Sciatic nerve (tissue), 2 donors: ENCODE measurements at places on chromosomes 16 and 17. TPM values are rescaled to one million over a fixed set of nuclear protein-coding genes. Genes with fewer than 3 reads are reported as not detected.

GRCh38 chr16:1713933-1714332, 7.9 kb downstream of the MAPK8IP3 start:
- DNase-seq, result no peak

DNA sequence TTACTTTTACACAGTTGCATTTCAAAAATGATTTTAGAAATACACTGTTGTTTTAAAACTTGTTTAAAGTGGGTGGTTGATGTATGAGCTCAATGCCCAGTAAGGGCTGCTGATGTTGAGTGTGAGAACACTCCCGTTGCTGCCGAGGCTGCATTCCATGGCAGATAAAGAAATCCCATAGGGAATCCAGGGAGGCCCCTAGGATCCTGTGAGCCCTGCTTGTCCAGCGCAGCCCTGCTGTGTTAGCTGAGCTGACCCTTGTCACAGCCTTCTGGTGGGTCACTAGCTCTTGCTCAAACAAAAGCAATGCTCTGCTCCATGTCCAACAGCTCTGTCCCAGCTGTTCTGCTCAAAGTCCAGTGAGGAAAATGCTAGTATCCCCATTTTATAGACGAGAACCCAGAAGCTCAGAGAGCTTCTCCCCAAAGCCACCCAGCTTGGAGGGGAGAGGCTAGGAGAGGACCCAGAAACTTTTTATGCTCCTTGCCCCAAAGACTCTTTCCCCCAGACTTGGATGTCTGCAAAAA, 18.6 kb upstream of the COL1A1 start:
- DNase-seq, result no peak

- no peak for DNase-seq
Measured at GRCh38 chr16:15418206-15418605, 16.2 kb upstream of the BMERB1 start.

GRCh38 chr17:69046121-69046807, 14.5 kb downstream of the ABCA9 start:
- no peak for DNase-seq

DNA sequence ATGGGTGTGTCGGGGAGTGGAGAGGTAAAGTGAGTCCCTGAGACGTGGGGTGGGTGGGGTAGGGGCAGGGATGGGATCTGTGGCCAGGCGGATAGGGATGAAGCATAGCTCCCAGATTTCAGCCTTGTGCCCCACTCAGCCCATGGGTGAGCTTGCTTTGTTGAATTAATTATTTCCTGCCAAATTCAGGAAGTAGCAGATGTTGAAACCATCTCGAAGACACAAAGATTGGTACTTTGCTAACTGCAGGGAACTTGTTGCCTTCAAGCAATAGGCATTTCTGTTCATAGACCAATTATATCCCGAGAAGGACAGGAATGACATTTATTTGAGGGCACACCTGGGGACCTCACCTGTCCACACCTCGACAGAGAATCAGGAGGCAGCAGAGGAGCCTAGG, 11.0 kb upstream of the C16orf74 start:
- no peak for DNase-seq

DNA sequence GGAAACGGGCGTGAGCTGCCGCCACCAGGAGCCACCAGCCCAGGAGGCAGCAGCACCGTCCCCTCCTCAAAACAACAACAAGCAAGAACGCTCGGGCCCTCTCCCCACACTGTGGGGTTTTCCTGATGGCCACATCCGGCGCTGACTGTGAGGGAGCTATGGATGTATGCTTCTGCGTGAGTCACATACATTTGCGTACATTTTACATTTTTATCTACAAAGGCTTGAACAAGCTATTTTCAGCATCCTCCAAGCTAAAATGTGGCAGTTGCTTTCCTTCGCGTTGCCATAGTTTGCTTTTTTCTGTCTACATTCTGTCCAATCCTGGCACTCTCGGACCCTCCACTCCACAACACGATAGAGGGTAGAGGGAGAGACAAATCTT, 2.0 kb upstream of the ABR start:
- DNase-seq, result no peak

- DNase-seq, result peak; percentile 30
Measured at GRCh38 chr17:282000-282911, 70.4 kb downstream of the RPH3AL start.

DNA sequence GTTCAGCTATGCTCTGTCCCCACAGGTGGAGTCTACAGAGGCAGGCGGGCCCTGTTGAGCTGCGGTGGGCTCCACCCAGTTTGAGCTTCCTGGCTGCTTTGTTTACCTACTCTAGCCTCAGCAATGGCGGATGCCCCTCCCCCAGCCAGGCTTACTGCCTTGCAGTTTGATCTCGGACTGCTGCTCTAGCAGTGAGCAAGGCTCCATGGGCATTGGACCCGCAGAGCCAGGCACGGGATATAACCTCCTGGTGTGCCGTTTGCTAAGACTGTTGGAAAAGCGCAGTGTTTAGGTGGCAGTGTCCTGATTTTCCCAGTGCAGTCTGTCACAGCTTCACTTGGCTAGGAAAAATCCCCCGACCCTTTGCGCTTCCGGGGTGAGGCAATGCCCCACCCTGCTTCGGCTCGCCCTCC, 89.1 kb downstream of the BCAS3 start:
- DNase-seq, result no peak

DNA sequence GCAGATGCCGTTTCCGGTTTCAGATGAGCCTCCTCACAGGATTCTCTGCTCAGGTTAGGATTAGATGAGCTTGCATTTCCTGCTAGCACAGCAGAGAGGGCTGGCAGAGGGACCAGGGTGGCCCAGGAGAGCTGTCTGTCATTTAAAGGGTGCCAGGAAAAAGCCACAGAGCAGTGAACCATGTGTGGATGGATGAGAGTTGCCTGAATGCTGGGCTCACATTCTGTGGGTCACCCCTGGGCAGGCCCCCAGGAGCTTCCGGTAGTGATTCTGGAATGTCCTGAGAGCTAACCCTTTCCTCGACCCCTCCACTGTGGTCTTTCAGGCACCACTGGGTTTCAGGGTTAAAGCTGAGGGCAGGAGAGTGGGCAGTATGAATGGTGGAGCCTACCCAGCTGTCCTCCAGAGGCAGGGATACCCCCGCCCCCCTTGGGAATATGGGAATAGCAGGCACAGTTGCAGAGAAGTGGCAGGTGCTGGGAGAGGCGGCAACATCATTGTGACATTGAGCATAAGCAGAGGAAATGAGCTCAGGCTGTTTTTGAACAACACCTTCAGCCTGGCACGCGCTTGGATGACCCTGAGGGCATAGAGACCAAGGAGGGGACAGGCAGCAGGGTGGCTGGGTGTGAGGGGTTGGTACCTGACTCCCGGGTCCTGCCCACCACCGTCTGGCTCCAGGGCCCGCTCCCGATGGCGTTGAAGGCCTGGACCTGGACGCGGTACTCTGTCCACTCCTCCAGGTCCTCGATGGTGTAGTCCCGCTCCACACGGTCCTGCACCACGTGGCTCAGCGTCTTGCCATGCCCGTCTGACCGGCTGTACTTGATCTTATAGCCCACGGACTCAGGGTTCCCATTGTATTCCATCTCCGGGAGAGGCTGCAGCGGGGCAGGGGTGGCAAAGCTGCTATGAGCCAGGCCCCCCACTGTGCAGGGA, 83.0 kb upstream of the CDC42EP4 start:
- no peak for DNase-seq

DNA sequence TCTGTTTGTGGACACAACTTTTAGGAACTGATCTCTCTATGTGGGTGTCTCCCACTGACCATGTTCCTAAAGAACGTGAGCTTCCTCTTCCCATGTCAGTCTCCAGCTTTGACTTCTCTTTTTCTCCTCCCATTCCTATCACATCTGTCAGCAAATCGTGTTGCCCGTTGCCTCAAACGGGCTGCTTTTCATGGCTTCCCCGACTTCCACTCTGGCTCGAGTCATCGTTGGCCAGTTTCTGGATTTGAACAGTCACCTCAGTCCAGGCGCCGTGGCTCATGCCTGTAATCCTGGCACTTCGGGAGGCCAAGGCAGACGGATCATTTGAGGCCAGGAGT, 5.4 kb downstream of the ABCC1 start:
- no peak for DNase-seq

- DNase-seq, result no peak
Measured at GRCh38 chr17:74078363-74078941, 125.0 kb upstream of the RPL38 start.

GRCh38 chr16:27566417-27566816, 16.5 kb downstream of the KATNIP start:
- DNase-seq, result no peak

DNA sequence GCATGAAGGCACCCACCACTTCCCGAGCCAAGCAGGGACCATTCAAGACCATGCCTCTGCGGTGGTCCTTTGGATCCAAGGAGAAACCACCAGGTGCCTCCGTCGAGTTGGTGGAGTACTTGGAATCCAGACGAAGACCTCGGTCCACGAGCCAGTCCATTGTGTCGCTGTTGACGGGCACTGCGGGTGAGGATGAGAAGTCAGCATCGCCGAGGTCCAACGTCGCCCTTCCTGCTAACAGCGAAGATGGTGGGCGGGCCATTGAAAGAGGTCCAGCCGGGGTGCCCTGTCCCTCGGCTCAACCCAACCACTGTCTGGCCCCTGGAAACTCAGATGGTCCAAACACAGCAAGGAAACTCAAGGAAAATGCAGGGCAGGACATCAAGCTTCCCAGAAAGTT, 63.4 kb downstream of the DHRS7C start:
- no peak for DNase-seq

GRCh38 chr16:74729783-74730683, 29.4 kb upstream of the MLKL start:
- DNase-seq, result no peak

DNA sequence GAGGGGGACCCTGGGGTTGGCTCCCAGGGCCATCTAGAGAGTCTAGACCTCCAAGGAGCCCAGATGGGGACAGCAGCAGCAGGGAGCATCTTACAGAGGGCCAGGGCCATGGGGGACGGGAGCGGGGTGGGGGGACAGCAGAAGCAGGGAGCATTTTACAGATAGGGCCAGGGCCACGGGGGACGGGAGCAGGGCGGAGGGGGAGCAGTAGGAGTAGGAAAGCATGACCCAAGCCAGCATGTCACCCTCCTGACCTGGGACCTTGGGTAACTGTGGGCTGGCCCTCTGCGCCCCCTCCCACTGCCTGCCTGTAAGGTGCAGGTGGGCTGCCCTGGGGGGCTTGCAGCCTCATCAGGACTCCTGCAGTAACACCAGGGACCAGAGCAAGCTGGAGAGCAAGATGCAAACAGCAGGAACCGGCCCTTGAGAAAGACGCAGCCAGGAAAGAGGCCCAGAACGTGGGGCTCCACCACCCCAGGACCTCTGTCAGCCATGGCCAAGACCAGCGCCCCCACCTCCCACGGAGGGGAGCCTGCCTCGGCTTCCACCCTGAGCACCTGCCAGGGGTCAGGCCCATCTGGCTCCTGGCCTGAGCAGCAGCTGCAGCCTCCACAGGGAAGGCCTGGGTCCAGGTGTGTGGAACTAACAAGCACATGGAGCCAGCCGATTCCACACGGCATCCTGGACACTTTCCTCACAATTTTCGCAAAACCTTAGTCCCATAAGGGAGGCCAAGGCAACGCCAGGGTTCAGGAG, 2.4 kb downstream of the ZNF598 start:
- no peak for DNase-seq

The RAC3 gene
- 4.0 TPM for total RNA-seq

The MAP2K6 gene
- total RNA-seq, result 7.7 TPM

The CSH1 gene
- total RNA-seq, result not detected

The CDRT15 gene
- total RNA-seq, result not detected

The OTOP3 gene
- not detected for total RNA-seq

The TMEM114 gene
- not detected for total RNA-seq

The CDH1 gene
- 55.7 TPM for total RNA-seq
